ENCODE measurements at places on chromosomes 1 and 21. TPM values are rescaled to one million over a fixed set of nuclear protein-coding genes. Genes with fewer than 3 reads are reported as not detected.

Gene KCNE2
- not detected for total RNA-seq

Gene KCNE1
- total RNA-seq = 0.15 TPM

Gene STIL
- 60.0 TPM for total RNA-seq

Gene IFI44
- total RNA-seq = not detected

Gene LHX8
- total RNA-seq = not detected

Gene DRAXIN
- total RNA-seq = 0.15 TPM

GRCh38 chr1:55997536-55997935 is 581.8 kb downstream of the PLPP3 start:
- no peak for DNase-seq

GRCh38 chr1:153155541-153155940 is 4.9 kb upstream of the SPRR2G start:
- DNase-seq = no peak

DNA sequence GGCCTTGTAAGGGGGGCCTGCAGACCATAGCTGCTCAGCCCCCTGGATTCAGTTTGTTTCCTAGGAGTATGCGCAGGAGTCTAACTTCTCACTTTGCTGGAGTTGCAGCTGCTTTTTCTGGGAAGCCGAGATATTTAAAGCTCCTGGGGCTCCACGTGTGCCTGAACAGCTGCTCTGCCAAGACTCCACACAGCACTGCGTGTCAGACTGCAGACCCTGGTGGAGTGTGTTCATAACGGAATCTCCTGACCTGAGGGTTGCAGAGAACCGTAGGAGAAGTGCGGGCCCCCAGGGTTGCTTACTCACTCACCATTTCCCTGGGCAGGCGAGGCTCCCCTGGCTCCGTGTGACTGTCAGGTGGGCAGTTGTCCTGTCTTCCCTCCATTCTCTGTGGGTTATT is 474.3 kb upstream of the TMPRSS15 start:
- no peak for DNase-seq

DNA sequence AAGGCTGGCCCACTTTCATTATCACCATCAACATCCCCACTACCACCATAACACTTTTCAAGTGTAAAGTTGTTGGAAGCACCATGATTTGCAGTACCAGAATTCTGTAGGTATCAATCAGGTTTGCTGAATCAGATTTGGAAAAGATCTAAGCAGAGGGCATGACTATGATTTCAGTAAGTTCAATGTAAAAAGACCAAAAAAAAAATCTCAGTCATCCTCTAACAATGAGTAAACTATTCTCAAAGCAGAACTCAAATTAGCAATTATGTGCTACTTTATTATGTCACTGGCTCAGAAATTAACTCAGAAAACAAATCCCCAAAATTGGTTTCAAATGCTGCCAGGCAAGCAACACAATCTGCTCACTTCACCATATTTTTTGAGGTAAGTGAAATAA is 187.8 kb upstream of the HP1BP3 start:
- no peak for DNase-seq

DNA sequence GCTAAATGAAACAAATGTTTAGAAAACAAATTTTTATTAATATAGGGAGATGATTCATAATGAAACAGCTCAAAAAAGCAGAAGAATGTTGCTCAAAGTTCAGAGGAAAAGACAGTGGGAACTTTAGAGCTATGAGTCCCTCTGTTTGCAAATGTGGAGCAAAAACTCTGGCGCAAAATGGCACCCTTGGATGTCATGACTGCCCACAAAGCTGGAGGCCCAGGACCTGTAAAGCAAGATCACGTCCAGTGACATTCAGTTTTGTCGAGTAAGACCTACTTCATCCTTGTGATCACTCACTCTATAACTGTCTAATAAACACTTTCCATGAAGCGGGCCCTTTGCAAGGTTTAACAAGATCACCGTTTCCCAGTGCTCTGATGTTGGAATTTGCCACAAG is 9.1 kb upstream of the EXO1 start:
- DNase-seq = no peak

DNA sequence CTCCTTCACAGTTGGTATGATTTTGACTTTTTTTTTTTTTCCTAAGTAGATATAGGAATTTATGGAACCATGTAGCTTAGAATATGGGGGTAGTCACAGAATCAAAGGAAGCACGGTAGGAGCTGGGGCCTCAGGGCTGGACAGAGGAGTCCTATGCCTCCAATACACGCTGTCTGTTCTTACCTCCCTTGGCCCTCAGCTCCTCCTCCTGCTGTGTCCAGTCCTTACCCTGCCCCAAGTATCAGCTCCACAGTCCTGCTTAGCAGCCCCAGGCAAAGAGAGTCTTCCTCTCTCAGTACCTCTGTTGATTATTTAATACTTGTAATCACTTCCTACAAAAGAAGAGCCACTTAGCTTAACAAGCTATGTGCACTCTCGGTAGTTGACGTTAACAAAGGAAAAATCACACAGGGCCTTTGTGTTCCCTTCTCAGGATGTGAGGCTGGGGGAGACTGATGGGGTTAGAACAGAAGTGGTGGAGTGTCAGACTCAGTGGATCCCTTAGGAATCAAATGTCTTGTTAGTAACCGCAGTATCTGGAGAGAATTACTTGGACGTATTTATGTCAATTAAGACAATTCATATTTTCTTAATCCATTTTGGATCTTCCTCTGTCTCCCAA is 292.3 kb downstream of the HHAT start:
- no peak for DNase-seq

- DNase-seq = no peak
Observed at GRCh38 chr1:198086051-198086745, 70.6 kb upstream of the NEK7 start.

DNA sequence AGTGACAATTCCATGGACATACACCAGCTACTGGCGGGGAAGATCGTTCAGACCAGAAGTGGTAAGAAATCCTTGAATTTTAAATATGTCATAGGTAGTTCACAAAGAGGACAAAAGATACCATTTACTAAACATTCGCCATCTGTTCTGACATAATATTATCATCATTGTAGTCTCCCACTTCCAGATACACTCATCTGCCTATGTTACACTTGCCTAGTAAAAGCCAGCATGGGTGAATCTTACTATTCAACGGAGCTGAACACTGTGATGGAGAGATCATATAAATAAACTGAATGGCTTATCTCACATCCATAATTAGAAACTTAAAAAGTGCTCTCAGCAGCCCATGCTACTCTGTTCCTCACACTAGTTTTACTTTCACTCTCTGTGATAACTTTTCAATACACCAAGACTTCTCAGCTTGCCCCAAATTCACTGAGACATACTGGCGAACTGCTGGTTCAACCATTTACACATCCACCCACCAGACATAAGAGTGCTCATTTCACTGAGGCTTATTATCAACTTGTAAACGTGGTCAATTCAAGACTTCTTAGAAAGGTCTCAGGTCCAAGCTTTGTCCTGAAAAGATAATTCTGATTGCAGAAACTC is 463 bp upstream of the PRRC2C start:
- DNase-seq = no peak

GRCh38 chr1:85404408-85404807 is 60.6 kb downstream of the DDAH1 start:
- no peak for DNase-seq

DNA sequence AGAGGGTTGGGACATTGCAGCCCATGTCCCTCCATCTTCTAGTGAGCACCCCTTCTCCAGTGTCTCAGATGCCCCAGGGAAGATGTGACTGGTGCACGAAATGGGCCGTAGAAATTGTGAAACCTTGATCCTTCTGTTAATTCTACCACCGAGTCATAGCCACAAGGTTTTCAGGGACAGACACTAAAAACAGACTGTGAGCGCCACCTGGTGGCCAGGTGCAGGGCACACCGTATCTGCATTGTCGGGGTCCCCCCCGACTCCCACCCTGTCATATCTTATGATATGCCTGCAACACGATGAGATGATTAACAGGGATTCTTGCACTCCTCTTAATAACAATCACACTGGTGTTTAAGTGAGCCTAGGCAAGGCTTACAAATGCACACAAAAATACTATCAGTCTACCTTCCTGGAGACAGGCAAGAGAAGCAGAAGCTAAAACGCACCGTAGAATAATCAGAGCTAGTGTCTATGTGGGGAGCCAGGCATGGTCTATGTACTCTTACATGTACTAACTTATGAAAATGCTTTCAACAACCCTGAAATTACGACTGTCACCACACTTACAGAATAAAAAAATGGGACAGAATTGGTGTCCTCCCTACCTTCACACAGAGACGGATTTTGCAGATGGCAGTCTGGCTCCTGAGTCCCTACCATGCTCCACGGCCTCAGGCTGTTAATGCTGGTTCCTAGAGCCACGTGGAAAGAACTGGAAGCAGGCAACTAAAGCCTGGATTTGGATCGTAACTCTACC is 57.9 kb downstream of the FHAD1 start:
- peak; percentile 70 for DNase-seq

DNA sequence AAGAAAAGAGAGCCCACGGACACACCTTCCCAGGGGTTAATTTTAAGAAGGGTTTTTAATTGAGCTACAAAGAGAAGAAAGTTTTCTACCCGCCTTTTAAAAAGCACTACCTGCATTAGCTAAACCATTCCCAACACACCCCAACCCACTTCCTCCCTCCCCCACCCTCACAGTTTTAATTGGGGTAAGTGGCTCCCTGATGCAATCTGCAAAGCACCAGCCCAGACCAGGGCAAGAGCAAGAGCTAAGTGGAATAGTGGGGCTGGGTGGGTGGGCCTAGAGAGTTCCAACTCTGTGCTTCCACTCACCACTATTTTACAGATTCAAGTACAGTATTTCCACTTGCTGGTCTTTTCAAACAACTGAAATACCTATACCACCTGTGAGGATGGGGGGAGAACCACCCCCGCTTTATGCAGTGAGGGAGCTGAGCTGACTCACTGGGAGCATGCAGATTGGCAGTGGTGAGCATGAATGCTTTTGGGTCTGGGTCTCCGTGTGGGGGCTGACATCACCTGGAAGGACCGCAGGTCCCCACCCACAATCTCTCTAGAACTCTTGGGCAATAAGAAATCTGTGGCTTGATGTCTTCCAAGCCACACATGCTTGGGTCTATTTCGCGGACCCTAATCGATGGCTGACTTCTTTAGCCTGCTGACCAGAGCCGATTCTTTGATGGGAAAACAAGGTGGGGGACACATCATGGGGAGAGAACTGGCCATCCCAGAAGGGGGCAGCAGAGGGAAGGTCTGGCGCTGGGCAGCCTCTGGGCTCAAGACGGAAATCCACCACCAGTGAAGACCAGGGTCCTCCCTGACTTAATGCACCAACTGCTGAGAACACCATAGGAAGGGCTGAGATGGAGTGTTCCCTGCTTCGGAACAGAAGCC is 95.5 kb downstream of the SSBP3 start:
- DNase-seq = peak; percentile 41

- DNase-seq = no peak
Observed at GRCh38 chr1:234324821-234325220, 48.4 kb upstream of the COA6 start.
